ENCODE measurements at places on chromosomes 12 and 14. TPM values are rescaled to one million over a fixed set of nuclear protein-coding genes. Genes with fewer than 3 reads are reported as not detected.

The GSG1 gene
- total RNA-seq: not detected

The CD69 gene
- 1.7 TPM for total RNA-seq

The KCNMB4 gene
- 2.3 TPM for total RNA-seq

The VWF gene
- 483 TPM for total RNA-seq

The KNTC1 gene
- 4.1 TPM for total RNA-seq

The OASL gene
- 1.6 TPM for total RNA-seq

The ERBB3 gene
- total RNA-seq: 5.2 TPM

The PRR13 gene
- total RNA-seq: 73.5 TPM

The RASSF9 gene
- total RNA-seq: 2.1 TPM

The MEG3 gene
- 24.7 TPM for total RNA-seq

The C14orf39 gene
- total RNA-seq: not detected

The CLEC4C gene
- total RNA-seq: not detected

The SCFD1 gene
- 52.8 TPM for total RNA-seq

DNA sequence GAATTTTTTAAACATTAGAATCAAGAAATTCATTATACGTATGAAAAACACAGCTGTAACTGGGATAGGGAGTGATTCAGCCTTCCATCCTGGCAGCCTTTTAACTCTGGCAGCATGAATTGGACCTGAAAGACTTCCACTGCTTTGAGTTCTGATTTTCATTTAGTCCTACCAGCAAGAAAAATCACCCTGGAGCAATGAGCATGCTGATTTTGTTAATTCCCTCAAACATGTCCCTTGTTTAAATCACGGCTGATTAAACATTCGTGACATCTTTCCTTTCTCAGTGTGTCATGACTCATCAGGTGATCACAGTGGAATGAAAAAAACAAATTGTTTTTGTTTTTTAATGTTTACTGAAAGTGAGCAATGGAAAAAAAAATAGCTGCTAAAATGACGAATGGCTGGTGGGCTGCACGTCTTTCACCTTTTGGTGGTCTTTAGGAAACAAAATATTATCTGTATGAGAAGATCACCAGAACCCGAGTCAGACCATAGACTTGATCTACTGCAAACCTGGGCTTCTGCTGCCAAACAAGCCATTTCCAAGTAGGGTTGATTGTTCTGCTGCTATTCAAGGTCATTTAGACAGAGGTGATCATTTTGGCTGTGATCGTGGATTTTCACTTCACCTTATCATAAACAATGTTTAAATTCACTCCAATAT lies 67.0 kb upstream of the CAND1 start:
- no peak for DNase-seq

GRCh38 chr12:46332260-46332659 lies 40.3 kb downstream of the SLC38A2 start:
- no peak for DNase-seq

DNA sequence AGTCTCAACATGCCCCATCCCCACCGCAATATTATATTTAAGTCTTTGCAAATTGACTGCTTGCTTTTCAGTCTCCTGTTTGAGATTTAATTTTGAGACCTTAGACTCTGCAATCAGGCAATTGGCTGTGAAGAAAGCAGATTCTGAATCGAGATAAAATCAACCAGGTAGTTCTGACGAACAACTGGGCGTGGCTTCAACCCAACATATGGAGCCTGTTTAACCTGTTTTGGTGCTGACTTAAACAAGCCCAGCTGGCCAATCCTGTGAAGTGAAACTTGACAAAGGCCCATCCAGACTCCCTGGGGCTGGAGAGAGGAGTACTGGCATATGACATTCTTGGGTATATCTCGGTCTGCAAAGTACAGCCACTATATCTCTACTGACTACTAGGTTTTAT lies 9.8 kb upstream of the CIPC start:
- no peak for DNase-seq

GRCh38 chr12:123441523-123442164 lies 5.2 kb upstream of the RILPL2 start:
- DNase-seq: no peak

DNA sequence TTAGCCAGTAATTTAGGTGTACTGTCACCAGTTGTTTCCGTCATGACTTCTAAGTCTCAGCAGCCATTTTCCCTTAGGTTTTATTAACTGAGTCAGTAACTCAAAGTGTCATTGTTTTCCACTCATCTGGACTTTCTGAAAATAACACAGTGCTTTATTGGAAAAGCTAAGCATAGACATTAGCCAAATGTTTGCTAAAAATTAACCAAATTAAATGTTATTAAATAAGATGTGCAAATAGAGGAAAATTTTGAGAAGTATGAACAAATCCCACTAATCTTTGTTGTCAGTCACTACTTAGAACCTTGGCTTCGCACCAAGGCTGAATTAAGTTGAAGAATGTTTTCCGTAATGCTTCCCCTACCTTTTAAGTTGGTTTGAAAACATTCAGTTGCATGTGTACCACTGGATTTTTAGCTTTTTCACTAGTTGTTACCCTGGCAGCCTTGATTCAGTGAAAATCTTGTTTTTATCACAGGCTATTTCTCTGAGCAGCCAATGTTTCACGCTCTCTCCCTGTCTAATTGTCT lies 43.0 kb downstream of the BORCS5 start:
- DNase-seq: no peak

DNA sequence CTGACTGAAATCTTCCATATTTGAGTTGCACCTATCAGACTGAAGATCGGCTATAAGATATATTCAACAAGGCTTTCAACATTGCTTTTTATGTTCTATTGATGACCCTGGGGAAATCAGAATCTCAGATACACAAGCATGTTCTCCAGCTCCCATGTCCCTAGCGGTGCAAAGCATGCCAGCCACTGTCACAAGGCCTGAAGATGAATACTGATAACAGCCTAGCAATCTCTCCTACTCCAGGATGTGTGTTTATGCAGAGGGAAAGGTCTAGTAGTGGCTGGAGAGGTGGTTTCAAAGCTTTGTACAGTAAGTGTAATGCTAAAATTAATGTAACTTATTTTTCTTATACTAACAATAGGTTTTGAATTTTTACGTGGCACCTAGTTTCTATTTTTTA lies 64.6 kb downstream of the SOX5 start:
- no peak for DNase-seq

- no peak for DNase-seq
Observed at GRCh38 chr12:125418902-125419564, 353.8 kb downstream of the AACS start.

- DNase-seq: no peak
Observed at GRCh38 chr12:131716282-131716681, 5.4 kb downstream of the SFSWAP start.

DNA sequence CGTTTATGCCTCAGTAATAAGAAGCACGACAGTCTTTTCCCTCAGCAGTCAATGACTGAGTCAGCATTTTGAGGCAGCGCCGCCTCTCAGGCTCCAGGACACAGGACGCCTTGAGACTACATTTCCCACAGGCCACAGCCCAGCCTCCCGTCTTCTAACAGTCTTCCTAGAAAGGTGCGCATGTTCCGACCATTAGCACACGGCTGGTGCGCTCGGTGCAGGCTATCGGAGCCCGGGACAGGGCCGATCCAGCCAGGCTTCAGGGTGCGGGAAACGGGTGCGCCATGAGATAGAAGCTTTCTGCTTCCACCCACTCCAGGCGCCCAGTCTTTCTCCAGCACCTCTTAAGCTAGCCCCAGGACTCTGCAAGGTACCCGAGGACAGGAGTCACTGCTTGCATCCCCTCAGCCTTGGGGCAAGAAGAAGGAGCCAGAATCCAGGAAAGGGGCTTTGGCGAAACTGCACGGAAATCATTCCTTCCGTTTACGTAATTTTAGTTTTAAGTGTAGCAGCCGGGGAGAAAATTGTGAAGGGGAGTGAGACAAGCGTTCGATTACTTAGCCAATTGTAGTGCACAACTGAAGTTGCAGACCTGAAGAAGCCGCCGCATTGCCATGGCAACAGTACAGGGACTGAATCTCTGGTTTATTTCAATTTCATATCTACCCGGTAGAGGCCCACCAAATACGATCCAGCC lies 54.0 kb downstream of the ZNF641 start:
- peak; percentile 83 for DNase-seq

- DNase-seq: no peak
Observed at GRCh38 chr12:109912855-109913321, 12.8 kb downstream of the TCHP start.

DNA sequence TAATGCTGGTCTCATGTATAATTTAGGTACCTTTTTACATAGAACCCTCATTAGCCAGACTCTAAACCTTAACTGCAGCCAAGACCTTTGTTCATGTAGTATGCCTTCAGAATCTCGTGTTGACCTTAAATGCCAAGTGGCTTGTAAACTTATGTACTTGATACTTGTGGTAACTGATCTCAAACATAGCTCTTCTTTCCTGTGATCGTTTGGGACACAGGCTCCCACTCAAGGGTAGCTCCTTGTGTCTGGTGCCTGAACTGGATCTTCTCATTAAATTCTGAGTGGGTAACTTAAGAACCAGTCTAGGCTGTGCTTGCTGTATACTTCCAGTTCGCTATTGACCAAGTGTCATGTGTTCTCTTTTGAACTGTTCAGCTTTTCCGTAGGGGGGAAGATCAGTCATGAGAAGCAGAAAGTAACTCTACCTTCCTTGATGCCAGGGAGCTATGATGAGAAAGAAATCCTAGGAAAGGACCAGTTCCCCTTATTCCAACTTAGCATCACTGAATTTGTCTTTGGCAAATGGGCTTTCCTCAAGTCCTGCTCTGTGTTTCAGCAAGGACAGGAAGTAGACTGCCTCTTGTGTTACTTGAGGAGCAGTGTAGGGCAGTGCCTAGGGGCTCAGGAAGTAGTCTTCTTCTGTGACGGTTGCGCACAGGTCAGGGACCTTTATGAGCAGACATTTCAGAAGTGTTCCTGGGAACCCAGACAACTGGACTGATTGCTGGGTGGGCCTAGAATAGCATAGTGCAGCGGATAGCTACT lies 2.5 kb downstream of the LGALS3 start:
- no peak for DNase-seq

- DNase-seq: no peak
Observed at GRCh38 chr12:79552192-79552591, 138.6 kb downstream of the PAWR start.

GRCh38 chr12:71755146-71755892 lies 656 bp downstream of the RAB21 start:
- DNase-seq: peak; percentile 34

DNA sequence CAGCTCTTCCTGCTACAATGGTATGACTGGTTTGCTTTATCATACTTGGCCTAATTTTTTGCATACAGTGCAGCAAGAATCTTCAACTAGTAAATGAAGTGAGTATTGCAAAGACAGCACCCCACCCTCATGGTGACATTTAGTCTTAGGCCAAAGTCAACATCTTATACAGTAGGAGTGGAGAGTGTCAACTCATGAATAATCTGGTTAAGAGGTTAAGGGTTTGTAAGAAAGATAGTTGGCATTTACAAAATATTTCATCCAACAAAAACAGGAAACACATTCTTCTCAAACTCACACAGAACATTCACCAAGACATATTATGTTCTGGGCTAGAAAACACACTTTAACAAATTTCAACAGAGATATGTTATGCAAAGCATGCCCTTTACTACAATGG lies 2.2 kb upstream of the OAS1 start:
- DNase-seq: no peak

DNA sequence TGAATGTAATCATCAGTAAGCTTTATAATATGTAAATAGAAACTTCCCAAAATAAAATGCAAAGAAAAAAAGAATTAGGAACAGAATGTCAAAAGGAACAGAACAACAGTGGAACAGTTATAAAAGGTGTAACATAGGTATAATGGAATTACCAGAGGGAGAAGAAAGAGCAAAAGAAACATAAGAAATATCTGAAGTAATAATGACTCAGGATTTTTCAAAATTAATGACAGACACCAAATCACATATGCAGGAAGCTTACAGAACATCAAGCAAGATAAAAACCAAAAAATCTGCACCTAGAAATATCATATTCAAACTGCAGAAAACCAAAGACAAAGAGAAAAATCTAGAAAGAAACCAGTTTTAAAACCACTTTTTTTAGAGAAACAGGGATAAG lies 36.1 kb downstream of the TMEM116 start:
- DNase-seq: no peak

DNA sequence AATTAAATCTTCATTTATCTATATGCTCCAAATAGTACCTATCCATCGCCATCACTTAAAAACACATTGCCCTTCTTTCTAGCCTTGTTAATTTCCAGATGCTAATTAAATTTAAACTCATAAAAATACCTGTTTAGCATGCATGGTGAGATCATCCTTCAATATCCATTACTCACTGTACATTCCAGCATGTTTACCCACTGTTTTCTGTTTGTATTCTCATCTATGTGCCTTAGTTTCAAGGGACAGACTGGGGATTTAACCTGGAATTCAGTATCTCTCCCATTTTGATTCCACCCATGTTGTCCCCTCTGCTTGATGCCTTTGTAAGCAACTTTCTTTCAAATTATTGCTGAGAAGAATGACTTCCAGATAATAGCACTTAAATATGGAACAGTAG lies 208.0 kb downstream of the SPTSSA start:
- no peak for DNase-seq

GRCh38 chr12:46266382-46266791 lies 2.5 kb downstream of the SLC38A1 start:
- DNase-seq: no peak

- no peak for DNase-seq
Observed at GRCh38 chr12:37666069-37666781, 650.3 kb upstream of the ALG10B start.

DNA sequence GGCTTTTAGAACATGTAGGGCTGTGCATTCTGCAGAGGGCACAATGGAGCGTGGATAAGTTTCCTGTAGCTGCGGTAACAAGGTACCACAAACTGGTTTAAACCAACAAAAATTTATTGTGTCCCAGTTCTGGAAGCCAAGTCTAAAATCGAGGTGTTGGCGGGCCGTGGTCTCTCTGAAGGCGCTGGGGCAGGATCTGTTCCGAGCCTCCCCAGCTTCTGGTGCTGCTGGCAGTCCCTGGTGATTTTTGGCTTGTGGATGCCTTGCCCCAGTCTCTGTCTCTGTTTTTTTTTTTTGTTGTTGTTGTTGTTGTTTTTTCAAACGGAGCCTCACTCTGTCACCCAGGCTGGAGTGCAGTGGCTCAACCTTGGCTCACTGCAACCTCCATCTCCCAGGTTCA lies 77.5 kb downstream of the ACACB start:
- DNase-seq: no peak

DNA sequence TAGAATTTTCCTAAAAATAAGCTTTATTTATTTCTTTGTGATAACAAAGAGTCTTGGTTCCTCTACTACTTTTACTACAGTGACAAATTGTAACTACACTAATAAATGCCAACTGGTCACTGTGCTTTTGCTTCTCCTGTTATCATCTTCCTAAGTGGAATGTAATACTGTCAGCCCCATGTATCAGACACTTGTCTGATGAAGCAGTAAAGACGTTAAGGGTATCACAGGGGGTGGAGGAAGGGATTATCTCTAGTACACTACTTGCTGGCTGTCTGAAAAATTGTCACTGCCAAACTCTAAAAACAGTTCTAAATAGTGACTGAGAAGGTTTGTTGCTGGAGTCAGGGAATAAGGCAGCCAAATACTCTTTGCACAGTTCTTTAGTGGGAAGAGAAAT lies 11.3 kb downstream of the ASB8 start:
- DNase-seq: no peak

DNA sequence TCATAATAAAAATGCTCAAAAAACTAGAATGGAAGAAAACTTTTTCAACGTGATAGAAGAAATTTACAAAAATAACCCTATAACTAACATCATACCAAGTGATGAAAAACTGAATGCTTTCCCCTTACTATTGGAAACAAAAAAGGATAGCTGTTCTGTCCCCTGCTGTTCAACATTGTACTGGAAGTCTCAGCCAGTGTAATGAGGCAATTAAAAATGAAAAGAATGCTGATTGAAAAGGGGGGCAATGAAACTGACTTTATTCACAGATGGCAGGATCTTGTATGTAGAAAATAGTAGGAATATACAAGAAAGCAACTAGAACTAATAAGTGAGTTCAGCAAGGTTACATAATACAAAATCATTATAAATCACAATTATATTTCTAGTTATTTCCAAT lies 337.9 kb upstream of the KITLG start:
- no peak for DNase-seq
